ENCODE measurements at places on chromosomes 1 and 21.

DNA sequence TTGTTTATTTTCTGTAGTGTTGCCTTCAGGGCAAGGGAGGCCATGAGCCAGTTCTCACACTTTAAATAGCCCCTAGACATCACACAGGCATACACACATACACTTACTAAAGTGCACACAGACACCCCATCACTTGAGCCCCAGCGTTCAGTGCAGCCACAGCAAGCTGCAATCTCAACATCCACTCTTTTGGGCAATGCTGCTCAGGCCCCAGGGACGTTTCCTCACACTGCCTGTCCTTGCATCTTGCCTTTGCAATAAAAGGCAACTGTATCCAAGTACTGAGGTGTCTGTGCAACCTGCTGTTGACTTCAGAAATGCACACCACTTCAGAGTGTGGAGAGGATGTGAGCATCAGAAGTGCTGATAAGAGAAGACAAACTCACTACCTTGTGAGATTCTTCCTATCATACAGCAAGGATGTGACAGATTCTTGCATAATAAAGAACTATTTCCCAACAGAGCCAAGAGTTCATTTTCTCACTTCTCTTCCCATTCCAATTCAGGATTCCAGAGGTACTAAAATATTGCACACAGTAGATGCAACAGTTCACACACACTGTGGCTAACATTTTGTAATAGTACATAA is 36.2 kb downstream of the IRF2BP2 start:
- DNase-seq = no peak

DNA sequence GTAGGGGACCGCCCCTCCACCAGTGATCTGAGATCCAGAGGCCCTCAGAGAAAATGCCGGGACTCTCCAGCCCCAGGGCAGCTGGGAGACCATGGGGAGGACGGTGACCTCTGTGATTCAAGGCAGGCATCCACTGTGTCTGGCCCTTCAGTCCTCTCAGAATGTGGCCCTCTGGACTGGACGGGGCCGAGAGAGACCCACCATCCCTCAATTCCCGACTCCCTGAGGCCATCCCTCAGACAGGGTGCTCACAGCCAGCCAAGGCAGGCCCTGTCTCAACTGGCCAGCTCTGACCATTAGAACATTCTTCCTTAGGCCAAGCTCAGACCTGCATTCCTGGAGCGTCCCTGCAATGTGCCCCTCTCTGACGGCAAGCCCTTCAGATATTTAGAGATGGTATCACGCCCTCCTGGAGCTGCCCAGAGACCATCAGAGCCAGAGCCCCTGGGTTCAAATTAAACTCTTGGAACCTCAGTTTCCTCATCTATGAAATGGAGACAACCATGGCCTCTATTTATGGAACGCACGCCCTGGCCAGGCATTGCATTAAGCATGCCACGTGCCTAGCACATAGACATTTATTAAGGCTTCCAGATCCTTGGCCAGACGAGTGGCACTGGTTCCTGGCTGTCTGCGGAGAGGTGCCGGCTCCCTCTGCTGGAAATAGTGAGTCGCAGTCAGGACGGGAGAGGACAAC is 9.6 kb upstream of the EPS8L3 start:
- peak; percentile 88 for DNase-seq

DNA sequence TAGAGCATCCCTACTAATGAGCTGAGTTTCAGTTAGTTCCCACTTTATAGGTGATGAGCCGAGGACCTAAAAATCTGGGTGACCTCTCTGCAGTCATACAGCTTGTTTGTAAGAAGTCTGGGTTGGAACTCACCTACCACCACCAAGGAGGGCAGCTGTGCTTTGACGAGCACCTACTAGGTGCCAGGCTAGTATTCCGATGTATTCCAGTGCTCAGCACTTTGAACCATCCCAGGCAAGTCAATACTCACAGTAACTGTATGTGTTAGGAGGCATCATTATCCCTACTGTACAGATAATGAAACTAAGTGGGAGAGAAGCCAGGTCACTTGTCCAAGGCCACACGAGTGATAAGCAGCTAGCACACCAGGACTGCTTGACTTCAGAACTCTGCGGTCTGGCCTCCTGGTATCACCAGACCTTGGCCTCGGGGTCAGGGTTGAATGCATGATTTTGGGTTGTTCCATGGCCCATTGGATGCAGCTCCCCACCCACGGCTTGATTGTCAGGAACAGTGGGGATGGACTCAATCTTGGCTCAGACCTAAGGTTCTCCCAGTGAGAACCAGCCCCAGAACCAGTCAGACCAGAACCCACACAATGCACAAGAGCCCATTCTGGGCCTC is 20.7 kb downstream of the ECE1 start:
- no peak for DNase-seq

DNA sequence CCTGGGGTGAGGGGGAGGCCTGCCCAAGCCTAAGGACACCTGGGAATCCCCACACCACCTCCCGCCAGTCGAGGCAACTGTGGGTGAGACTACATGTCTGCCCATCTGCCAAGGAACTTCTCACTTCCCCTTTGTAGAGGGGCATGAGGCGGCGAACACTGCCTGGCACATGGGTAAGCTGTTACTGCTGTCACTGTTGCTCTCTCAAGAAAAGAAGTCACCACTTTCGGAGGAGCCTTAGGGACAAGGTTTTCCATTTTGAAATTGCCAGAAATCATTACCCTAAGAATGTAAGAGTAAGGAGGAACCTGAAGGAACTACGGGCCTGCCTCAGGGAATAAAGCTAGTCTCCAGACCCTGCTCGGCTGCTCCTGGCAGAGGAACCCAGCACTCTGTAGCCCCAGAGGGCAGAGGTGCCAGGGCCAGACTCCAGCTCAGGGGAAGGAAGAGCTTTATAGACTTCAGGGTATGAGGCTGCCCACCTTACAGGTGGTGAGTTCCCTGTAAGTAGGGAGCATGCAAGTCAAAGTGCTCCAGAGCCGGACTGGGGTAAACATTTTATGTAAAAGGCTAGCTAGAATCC is 23.3 kb downstream of the SLC2A1 start:
- DNase-seq = no peak

- DNase-seq = peak; percentile 89
Measured at GRCh38 chr1:163069142-163069541, at the start of gene RGS4. Gene RGS4 (plus strand): TSS chr1:163069361. CDS start chr1:163069485, 124 bp downstream.

GRCh38 chr21:36430841-36431240 is 45.6 kb downstream of the CHAF1B start:
- peak; percentile 54 for DNase-seq

DNA sequence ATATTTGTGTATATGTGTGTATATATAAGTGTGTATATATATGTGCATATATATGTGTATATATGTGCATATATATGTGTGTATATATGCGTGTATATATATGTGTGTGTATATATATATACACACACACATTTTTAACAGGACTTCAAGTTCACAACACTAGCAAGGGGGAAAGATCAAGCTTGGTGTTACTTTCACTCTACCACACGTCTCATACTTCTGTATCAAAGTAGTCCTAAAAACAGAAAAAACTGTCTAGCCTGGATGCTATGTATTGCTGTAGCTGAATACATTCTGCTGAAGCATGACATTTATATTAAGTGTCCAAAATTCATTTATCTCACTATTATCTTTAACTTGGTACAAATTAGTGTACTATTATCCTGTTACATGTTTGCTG is 17.9 kb upstream of the ATP6V1G3 start:
- DNase-seq = no peak

DNA sequence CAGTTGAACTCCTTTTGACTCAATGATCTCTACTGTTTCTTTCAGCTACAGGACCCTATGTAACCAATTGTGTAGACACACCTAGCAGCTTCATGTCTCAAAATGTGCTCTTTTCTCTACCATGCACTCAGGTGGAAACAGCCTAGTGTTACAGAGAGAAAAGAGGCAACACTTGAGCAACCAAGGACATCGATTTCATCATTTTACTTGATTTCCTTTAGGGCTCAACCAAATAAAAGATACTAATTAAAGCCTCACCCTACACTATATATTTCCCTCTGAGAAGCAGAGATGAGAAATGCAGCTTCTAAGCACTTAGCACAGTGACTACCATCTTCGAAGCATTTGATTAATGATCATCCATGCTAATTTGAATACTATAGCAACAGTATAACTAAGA is 55.1 kb downstream of the PTGER3 start:
- no peak for DNase-seq

- peak; percentile 11 for DNase-seq
Measured at GRCh38 chr1:216046336-216046735, 376.9 kb downstream of the USH2A start.

DNA sequence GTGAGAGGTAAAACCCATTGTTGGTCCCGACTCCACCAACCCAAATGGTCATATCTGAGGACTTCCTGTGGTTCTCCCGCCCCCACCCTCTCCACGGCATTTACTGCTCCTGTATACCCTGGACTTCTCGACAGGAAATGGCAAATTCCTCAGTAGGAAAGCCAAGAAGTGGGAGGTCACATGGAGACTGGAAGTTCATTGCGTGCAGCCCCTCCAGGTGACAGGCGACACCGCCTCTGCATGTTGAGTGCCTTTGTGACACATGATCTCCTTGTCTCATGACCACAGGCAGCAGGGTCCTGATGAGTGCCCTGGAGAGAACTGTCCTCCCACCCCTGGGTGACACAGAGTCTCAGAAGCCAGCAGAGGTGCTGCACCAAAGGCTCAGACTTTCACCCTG is 24.2 kb downstream of the ERG start:
- peak; percentile 45 for DNase-seq

- no peak for DNase-seq
Measured at GRCh38 chr1:206065547-206066145, 12.7 kb downstream of the RHEX start.

GRCh38 chr1:232978815-232979214 is 28.4 kb downstream of the NTPCR start:
- DNase-seq = peak; percentile 26

- no peak for DNase-seq
Measured at GRCh38 chr1:9004031-9004699, 22.1 kb downstream of the SLC2A7 start.

- DNase-seq = peak; percentile 46
Measured at GRCh38 chr1:202237052-202237451, 43.5 kb downstream of the LGR6 start.

DNA sequence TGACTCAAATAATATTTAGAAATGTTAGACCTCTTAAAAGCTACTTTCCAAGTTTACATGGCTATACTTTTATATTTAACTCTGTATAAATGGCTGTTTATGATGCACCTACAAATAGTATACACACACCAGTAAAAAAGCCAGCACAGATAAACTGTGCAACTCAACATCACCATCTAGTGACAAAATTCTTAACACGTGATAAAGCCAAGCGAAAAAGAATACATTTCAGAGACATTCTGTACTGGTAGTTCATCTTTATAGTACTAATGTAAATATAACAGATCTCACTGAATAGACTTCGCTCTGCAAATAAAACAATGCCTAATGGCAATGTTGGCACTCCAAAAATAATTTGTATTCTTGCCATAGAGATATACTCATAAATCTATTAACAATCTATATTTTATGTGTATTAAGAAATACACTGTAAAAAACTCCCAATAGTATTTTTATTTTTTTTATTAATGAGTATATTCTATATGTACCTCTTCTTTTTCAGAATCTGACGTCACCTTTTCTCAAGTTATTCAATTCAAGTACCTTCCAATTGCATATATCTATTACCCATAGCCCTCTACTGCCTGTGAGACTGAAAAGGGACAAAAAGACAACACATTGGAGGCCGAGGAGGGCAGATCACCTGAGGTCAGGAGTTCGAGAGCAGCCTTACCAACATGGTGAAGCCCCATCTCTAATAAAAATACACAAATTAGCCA is 100.2 kb downstream of the DPYD start:
- DNase-seq = peak; percentile 37

- peak; percentile 12 for DNase-seq
Measured at GRCh38 chr1:112557385-112557784, 48.6 kb downstream of the WNT2B start.

DNA sequence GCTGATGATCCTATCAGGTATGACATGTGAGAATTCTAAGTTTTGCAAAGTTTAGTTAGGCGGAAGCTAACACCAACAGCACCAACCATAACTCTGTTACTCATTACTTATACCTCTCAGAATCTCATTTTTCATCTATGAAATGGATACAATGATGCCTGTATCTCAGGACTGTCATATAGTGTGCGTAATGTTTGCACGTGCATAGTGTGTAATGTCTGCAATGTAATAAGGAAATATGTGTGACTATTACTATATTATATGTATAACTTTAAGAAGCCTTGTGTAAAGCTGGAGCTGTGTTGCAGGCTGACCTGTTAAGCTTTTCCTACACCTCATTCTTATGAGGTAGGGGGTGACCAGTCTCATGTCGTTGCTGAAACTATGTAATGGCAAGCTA is 13.0 kb downstream of the ADCY10 start:
- no peak for DNase-seq

GRCh38 chr1:2233997-2234761 is 6.1 kb downstream of the SKI start:
- DNase-seq = peak; percentile 76

- no peak for DNase-seq
Measured at GRCh38 chr1:98336472-98337083, 324.9 kb upstream of the SNX7 start.

DNA sequence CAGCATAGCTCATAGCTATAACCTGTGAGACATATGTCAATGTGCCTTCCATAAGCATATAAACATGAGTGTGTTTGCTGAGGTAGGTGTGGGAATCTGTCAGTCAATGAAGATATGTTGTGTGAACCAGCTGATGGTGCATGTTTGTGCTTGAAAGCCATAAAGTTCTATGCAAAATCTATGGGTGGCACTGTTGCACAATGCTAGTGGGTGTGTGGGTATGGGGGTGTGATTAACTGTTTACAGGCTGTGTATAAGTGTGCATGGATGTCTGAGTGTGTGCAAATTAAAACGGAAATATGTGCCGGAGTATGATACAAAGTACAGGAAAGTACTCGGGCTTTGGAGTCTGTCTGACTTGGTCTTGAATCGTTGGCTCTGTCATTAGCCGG is 1.0 kb upstream of the ATP2B4 start:
- peak; percentile 48 for DNase-seq

- DNase-seq = peak; percentile 32
Measured at GRCh38 chr1:214002472-214002871, 14.7 kb downstream of the PROX1 start.

DNA sequence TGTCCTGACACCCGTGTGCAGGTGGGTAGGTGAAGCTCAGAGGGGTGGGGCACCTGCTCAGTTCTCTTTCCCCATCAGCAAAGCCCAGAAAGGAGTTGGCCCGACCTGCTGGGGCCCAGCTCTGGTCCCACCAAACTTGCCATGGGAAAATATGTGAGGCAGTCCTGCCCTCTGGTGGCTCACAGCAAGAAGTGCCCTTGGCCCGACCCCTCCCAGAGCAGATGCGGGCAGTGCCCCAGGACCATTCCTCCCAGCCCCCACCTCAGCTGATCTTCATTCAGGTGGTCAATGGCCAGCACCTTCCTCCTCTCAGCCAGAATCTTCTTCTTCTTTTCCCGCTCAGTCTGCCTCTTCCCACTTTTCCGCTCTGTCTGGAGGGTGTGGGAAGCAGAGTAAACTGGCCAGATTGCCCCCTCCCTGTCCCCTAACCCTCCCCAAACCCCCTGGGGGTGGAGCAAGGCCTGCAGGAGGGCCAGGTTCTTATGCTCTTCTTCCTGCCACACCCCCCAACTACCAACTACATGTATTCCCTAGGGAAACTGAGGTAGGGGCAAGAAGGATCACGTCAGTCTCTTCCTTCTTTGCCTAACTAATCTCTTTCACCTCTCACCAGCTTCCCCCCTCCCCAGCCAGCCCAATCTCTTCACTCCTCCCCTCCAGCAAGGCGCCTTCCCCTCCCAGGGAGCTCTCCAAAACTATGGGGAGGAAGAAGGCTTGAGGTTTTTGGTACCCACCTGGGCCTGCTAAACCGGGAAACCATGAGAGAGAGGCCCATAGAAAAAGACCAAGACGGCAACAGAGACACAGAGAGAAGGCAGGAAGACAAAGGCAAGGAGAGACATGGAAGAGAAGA is 15.6 kb downstream of the TNNT2 start:
- peak; percentile 36 for DNase-seq
